ENCODE measurements at places on chromosomes 1 and 21.
A peak's percentile ranks its signal among the peaks of the same experiment; 100 is the strongest.

DNA sequence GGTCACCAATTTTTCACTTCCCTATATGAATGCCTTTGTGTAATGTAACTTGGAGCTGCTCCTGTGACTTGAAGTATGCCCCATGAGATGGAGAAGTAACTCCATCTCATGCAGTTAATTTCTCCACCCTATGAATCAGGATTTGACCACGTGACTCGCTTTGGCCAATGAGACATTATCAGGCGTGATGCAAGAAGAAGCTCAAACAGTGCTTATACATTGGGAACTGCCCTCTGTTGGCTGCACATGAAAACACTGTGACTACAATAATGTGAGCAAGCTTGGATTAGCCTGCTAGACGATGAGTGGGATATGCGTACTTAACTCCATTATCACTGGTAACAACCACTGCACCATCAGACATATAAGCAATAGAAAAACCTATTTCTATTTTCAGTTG is 684.4 kb downstream of the PLA2G4A start:
- peak; percentile 29 for DNase-seq

- DNase-seq = peak; percentile 41
These were observed 219.6 kb downstream of the PDE4B start for GRCh38 chr1:66012106-66012784.

GRCh38 chr1:81540216-81540615 is 260.5 kb upstream of the ADGRL2 start:
- no peak for DNase-seq

DNA sequence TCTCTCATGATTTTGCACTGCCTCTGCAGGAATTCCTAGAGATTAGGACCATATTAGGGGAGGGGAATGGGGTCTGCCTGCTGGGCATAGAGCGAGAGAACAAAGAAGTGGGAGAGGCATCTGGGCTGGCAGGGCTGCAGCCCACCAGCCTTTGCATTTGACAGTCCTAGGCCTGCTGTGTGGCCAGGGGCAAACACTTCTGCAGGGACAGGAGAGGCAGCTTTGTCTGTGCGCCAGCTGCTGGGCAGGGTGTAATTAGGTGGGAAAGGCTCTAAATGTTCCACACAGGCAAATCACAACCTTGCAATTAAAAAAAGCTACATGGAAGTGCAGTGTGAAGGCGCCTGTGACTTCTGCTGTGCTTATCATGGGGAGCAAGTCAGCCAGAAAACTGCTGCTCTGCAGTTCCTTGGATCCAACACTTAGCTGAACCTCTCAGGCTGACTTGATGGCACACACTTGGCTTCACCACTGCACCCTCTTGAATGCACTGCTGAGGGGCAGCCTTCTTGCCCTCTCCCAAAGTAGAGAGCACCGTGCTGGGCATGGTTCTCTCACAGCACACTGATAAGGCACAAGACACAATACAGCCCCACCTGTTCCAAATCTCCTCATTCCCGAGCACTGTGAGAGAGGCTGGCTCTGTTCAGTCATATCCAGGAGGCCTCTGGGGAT is 73.6 kb upstream of the TLR5 start:
- no peak for DNase-seq

GRCh38 chr1:30403726-30404125 is 319.7 kb downstream of the MATN1 start:
- DNase-seq = no peak

- no peak for DNase-seq
These were observed 65.4 kb downstream of the VWA5B1 start for GRCh38 chr1:20355828-20356735.

DNA sequence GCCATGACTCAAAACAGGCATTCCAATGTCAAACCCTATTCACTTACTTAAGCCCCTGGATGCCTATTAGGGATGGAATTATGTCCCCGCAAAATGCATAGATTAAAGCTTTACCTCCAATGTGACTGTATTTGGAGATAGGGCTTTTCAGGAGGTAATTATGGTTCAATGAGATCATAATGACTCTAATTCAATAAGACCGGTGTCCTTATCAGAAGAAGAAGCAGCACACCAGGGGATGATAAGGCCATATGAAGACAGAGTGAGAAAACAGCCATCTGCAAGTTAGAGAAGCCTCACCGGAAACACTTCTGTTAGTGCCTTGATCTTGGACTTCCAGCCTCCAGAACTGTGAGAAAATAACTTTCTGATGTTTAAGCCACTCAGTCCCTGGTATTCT is 1131.8 kb upstream of the TMPRSS15 start:
- no peak for DNase-seq

GRCh38 chr1:205751036-205751651 is 1.2 kb upstream of the NUCKS1 start:
- no peak for DNase-seq

DNA sequence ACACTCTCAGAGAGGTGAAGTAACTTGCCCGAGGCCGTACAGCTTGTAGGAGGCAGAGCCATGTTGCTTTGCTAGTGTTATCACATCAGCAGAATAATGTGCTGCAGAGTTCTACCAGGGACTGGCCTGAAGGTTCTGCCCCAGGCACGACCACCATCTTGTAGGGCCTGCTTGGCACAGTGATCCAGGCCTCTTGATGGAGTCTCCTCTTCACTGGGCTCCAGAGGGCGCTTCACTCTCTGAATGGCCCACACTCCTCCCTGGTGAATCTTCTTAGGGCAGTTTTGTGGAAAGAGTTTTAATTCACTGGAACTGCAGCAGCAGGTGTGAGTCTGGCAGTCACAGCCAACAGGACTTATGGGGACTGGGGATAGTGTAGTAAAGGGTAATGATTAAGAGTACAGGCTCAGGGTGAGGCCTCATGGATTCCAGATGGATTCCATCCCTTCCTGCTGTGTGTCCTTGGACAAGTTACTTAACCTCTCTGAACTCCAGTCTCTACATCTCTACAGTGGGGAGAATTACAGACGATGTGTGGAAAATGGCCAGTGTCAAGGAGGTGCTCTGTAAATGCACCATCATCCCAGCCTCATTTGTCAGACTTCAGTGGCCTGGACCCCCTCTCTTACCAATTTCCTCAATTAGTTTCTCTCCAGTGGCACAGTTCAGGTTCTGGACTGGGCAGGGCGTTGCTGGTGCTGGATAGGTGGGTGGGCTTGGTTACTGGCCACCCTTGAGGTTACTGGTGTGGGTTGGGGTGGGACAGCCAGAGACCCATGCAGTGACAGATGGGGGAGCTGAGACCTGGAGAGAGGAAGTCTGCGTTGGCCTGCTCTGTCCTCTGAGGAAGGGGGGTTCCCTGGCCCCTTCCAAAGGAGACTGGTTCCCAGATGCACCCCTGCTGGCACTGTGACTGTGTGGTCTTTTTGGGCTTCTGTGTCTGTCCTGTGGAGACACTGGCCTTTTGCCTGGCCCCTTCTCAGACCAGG is 45.9 kb upstream of the CSF3R start:
- no peak for DNase-seq

- no peak for DNase-seq
These were observed 342.9 kb upstream of the PLXNA2 start for GRCh38 chr1:208587110-208587509.
